ENCODE measurements at places on chromosomes 11 and 22.
A peak's percentile ranks its signal among the peaks of the same experiment; 100 is the strongest.

- no peak for DNase-seq
These were observed 13.4 kb downstream of the DGCR2 start for GRCh38 chr22:19108807-19109197.

DNA sequence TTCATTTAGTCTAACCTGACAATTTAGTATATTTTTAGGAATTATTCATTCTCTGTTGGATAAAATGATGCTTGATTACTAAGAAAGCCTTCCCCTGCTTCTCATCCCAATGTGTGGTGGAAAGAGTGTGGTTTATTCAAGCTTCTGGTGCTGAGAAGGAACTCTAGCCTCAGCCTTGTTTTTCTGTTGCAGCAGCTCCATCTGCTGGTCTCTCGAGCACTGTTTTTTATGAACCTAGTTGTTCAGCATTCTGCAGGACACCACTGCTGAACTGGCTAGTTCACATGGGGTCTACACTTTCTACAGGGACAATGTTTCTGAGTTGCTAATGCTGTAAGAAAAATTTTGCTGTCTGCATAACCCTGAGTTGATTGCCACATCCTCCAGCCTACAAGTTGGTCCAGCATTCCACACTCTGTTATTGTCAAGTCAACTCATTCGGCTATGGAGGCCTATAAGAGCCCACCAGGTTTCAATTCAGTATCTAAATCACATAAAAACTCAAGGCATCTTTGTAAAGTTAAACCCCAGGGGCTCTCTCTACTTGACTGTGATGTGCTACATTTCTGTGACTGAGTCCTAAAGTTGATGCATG is 14.3 kb downstream of the OR2AG2 start:
- peak; percentile 52 for DNase-seq

- no peak for DNase-seq
These were observed 470.9 kb downstream of the ETS1 start for GRCh38 chr11:128116447-128116846.

DNA sequence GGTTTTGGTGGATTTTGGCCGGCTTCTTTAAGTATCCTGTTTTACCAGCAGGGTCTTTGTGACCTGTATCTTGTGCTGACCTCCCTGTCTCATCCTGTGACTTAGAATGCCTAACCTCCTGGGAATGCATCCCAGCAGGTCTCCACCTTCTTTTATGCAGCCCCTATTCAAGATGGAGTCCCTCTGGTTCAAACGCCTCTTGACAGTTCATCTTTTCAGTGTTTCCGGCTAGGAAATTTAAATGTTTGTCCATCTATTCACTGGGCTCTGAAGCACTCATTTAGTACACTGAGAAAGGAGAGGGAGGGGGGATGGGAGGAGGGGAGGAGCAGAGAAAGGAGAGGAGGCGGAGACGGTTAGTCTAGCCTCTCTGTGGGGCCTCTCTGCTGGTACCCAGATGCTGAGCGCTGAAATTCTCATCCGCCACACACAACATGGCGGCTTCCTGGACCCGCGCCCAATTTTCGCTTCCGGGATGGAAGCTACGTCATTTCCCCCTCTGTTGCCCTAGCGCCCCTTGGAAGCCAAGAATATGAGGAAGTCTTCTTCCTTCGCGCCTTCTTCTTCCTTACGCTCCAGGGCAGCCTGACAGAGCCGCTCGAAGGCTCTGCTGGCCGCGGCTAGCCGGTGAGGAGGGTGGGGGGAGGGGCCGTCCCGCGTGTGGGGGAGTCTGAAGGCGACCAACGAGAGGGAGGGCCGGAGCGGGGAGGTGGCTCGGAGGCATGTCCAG is 69.0 kb upstream of the SYT13 start:
- DNase-seq, result peak; percentile 86

- DNase-seq, result no peak
These were observed 11.3 kb downstream of the IZUMO1R start for GRCh38 chr11:94315664-94316063.

DNA sequence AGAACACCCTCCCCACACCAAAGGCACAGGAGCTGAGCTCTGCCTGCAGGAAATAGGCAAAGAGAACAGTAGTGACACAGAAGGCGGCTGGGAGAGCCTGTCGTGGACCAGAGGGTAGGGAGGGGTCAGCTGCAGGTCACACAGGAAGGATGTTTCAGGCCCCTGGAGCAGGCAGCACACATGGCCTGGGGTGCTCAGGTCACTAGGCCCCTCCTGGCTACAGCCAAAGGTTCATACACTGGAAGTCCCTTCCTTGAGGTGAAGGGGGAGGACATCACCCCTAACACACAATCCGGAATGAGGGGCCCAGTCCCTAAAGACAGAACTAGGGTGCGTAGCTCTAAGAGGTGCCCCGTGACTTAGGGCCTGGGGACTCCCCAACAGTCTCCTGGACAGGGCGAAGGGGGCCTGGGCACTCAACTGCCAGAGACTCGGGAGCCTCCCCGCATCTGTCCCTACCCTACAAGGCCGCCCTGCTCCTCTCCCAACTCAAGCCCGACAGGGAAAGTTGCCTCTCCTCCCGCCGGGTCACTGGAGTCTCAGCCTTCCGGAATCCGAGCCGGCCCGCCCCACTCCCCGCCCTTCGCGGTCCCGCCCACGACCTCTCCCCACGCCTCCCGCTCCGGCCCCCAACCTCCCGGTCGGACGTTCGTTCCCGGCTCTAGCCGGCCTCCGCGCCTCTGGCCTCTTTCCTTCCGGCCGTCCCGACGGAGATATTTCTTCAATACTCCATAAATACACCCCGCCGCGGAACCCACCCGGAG is at the start of gene CYB5R2:
CYB5R2 (minus strand) TSS at position 541 of the 764 bp plus-strand sequence. CDS start 675 bp downstream, outside the sequence.
- peak; percentile 76 for DNase-seq

- peak; percentile 47 for DNase-seq
These were observed 32.9 kb downstream of the PPIL2 start for GRCh38 chr22:21698430-21699329.

DNA sequence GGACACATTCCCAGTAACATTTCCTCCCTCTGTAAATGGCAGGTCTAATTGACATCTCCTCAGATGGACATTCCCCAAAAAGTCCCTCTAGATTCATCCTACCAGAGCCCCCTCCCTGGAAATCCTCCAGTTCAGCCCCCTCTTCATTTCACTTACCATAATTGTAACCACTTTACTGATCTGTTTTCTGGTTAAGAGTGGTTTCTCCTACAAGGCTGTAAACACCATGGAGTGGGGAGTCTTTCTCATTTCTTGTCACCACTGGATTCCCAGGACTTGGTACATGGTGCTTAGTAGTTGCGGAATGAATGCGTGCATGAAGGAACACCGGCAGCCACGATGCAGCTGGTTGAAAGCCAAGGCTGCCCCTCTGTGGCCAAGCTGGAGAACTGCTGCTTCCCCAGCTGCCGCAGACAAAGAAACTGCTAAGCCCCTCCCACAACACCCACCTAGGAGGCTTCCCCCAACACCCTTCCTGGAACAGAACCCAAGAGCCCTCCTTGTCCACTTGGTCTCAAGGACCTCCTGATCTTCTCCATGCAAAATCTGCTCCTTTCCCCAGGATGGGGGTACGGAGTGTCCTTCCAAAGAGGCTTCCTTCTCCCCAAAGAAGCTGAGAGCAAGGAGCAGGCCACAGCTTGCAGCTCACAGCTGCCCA is 18.6 kb upstream of the SCARF2 start:
- peak; percentile 86 for DNase-seq

- no peak for DNase-seq
These were observed 21.6 kb upstream of the C11orf96 start for GRCh38 chr11:43920598-43921419.

DNA sequence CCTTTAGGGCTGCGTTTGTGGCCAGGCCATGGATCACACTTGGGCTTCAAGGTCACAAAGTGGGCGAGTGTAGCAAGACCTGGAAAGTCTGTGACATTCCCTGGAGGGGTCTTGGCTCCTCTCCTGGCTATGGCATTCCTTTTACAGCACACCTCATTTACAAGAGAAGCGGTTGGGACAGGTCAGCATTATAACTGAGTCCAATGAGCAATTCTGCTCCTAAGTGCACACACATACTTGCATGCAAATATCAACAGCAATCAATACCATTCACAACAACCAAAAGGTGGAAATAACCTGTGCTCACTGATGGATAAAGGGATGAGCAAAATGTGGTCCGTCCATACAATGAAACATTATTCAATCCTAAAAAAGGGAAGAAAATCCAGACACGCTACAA is 298.2 kb downstream of the CTTN start:
- no peak for DNase-seq

GRCh38 chr11:6655020-6655789 is 404 bp downstream of the DCHS1 start:
- peak; percentile 34 for DNase-seq

DNA sequence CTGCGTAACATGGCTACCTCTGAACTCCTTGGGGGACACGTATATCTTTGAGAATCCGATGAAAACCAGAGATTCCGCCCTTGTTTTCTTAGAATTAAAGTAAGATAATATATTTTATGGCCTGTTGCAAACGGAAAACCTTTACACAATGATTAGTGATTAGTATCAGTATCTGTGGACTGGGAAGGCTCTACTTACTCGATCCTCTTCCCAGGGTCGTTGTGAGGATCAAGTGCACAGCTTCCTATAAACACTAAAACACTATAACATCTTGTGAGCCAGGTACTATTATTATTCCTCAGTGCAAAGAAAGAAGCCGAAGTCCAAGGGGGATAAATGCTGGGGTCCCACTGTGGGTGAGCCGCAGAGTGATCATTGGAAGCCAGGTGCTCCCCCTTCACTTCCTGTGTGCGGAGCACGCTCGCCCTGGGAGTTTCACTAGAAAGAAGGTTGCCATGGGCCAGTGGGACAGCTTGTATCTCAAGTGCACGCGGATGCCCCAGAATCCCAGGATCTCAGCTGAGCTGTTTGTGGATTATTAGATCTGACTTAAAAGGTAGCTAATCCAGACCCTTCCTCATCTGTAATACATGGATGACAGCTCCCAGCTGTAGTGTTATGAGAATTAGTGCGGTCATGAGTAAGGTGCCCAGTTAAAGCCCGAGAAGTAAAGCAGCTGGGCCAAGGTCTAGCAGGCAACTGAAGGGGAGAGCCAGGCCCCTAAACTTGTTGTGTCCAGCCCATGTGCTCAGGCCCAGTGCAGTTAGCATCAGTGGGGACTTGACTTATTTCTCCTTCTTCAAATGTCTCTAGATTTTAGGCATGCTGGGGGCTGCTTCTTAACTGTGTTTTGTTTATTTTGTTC is 839 bp downstream of the CBY1 start:
- peak; percentile 32 for DNase-seq

DNA sequence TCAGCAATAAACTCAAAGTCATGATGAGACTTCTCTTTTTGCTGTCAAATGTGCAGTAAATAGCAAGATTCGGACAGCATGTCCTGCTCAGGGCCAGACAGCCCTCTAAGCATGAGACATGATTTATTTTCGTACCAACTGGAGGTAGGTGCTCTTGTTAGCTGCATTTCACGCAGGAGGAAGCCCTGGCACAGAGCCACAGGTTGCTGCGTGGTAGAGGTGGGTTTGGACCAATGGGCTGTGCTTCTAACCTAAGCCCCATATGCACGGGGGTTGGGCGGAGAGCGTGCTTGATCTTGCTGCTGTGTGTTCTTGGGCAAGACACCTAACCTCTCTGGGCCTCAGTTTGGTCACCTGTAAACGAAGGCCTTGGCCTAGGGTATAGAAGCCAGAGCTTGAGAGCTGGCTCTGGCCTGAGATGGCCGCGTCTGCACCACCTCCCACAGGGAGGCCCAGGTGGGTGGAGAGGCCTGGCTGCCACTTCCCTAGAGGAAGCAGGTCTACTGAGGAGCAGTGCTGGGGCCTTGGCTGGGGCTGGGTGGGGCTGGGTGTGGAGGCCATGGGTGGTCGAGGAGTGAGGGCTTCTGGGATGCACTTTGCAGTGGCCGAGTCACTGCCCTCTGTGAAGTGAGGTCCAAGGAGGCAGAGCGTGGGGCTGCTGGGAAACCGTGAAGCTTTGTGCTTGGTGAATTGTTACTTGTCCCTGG is 38.5 kb upstream of the GRAMD4 start:
- DNase-seq, result no peak

DNA sequence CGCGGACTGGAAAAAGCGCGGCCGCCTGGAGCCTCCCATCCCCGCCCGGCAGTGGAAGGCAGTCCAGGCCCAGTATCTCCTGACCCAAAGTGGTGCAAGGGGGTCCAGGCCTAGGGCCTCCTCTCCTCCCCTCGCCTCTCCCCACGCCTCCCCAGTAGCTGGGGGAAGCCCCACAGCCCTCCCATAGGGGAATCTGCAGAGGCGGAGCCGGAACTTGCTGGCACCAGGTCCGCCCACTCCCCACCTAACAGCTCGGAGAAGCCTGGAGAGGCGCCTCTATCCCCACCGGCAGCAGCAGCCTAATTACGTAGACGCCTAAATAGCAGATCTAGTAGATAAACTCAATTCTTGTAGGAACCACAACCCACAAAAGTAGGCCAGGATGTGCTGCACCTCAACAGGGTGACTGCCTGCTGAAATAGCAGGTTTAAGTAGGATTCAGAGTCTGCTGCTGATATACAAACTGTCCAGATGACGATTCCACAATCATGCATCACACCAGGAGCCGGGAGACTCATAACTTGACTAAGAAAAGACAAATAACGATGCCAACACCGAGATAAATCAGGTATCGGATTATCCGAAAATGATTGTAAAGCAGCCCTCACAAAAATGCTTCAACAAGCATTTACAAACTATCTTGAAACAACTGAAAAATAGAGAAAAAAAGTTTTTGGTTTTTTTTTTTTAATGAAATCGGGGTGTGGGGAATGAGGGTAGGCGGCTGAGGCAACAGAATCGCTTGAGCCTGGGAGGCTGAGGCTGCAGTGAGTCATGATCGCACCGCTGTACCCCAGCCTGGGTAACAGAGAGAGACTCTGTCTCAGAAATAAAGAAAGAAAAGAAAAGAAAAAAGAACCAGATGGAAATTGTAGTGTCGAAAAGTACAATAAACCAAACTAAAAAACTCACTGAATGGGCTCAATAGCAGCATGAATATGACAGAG is 11.4 kb upstream of the BRD1 start:
- DNase-seq, result peak; percentile 58

DNA sequence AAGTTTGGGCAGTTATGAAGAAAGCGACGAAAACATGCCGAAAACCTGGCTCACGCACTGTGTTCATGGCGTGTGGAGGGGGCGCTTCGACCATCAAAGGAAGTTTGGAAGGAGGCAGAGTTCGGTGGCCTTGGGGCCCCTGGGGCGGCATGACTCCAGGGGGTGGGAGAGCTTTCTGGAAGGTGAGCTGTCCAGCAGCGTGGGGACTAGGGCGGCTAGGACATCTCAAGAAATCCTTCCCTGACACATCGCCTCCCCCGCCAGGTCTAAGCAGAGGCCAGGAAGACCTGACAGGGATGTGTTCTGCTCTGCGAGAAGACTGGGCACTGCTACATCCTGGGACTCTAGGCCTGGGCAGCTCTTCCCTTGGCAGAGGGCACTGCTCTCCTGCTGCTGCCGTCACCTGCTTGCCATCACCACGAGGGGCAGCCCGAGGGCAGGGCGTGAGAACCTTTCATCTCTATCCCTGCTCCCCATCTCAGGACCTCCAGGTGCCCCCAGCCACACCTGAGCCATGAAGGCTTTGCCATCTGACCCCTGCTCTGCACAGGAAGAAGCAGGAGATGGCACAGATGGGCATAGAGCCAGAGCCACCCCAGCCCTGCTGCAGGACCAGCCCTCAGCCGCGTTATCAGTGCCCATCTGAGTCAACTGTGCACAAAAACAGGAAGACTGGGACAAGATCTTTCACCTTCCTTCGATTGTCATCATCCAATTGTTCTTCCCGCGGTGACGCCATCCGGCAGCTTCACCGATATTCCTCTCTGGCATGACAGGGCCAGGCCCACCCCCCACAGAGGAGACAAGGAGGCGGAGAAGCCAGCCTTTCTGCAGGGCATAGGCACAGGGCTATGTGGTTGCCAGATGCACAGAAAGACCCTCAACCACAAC is 12.7 kb downstream of the LINC01488 start:
- DNase-seq, result no peak

GRCh38 chr22:25068707-25069106 is 116.2 kb downstream of the KIAA1671 start:
- no peak for DNase-seq

GRCh38 chr11:75103380-75104026 is 6.8 kb upstream of the OR2AT4 start:
- DNase-seq, result no peak

Measured in WTC11 (cell line).